ENCODE measurements at places on chromosomes 3 and 15.

GRCh38 chr15:85568261-85568808, 187.9 kb downstream of the AKAP13 start:
- DNase-seq = no peak

- no peak for DNase-seq
These were observed 34.4 kb downstream of the CA12 start for GRCh38 chr15:63347074-63347857.

DNA sequence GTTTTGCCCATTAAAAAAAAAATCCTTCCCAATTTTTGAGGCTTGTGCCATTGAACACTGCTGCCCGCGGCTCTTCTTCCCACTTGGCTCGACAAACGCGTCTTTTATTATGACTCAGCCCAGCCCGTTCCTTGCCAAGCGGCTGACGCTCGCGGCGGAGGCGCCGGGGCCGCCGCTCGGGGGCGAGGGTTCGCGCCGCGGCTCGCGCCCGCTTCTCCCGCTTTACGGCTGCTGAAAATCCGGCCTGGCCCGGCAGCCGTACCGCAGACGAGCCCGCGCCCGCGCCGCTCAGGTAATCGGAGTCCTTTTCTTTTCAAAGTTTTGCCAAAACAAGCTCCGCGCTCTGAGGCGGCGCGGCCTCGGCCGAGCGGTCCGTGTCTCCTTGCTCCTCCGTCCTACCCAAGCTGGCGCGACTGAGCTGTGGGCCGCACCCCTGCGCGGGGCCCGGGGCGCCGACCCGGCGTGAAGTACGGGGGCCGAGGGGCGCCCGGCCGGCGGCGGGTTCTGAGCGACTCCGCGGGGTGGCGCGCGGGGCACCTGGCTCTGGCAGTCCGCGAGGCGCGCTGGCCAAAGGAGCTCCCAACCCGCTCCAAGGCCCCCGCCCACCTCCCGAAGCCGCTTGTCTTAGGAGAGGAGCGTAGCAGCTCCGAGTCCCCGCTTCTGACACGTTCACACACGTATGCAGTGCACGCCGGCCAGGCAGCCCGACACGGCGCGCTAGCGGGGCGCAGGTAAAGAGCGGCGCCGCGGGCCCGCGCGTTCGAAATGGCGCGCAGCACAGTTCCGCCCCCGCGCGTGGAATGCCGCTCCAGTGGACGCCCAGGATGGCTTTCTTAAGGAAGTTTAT, 418.2 kb upstream of the NAALADL2 start:
- DNase-seq = peak; percentile 92

- no peak for DNase-seq
These were observed 48.9 kb upstream of the FMN1 start for GRCh38 chr15:33243393-33243792.

GRCh38 chr15:70923311-70924080, 30.9 kb downstream of the LRRC49 start:
- DNase-seq = no peak

DNA sequence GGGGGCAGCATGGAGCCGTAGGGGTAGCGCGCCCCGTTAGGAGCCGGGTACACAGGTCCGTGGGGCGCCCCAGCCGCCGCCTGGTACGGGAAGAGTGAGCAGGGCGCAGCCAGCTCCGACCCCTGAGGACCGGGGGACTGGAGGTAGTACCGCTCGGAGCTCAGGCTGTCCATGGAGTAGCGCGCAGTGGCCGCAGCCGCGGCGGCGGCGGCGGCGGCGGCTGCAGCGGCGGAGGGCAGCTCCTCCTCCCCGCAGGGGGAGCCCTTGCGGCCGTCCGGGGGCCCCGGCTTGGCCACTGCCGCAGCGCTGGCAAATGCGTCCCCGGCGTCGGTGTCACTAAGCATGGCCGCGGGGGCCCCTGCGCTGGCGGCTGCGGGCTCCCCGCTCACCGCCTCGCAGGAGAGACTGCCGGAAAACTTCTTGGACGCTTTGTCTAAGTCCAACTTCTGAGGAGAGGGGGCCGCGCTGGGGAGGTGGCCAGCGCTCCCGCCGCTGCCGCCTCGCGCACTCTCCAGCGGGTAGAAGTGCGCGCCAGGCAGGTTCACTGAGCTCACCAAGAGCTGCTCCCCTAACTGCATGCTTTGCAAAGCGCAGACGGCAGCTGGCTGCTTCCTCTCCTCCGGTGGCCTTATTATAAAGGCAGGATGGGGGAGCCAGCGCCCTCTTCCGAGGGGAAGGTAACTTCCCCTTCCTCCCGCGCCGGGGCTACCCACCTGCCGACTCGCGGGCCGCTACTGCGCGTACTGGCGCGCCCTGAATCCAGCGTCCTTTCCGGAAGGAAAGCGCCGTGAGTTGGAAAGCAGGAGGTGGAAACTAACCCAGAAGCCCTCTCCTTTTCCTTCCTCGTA, at the start of gene EOMES:
Gene EOMES, minus strand, starts transcription at position 607 of the 848 bp plus-strand sequence. Its CDS starts 29 bp downstream, at position 578.
- DNase-seq = peak; percentile 81

- no peak for DNase-seq
These were observed 184.0 kb upstream of the LYSMD4 start for GRCh38 chr15:99917252-99917651.
